ENCODE measurements at places on chromosomes 1 and 21. TPM values are rescaled to one million over a fixed set of nuclear protein-coding genes. Genes with fewer than 3 reads are reported as not detected.

The PIGR gene
- 10.7 TPM for total RNA-seq

The DHCR24 gene
- 74.6 TPM for total RNA-seq

The SLC2A5 gene
- under 0.01 TPM for total RNA-seq

The CRYZL1 gene
- total RNA-seq: 21.0 TPM

The OR2G6 gene
- not detected for total RNA-seq

The S100A13 gene
- total RNA-seq: 213 TPM

The TNFRSF1B gene
- not detected for total RNA-seq

The LDLRAD1 gene
- total RNA-seq: not detected

The PLCH2 gene
- 113 TPM for total RNA-seq

The LCE1B gene
- total RNA-seq: 1.1 TPM

The MYBPH gene
- not detected for total RNA-seq

The TSTD1 gene
- 37.6 TPM for total RNA-seq

The ERVH48-1 gene
- total RNA-seq: not detected

The DISC1 gene
- not detected for total RNA-seq

The WLS gene
- 93.9 TPM for total RNA-seq

The CDC20 gene
- total RNA-seq: 1.7 TPM

The FCRL6 gene
- total RNA-seq: not detected

The PPFIA4 gene
- total RNA-seq: 8.3 TPM

The PRR9 gene
- 0.24 TPM for total RNA-seq

The SMIM34 gene
- not detected for total RNA-seq

The MCOLN3 gene
- total RNA-seq: 21.2 TPM
